ENCODE measurements at places on chromosomes 13 and 19.
A peak's percentile ranks its signal among the peaks of the same experiment; 100 is the strongest.

GRCh38 chr19:16536130-16536529 lies 6.1 kb downstream of the CHERP start:
- no peak for DNase-seq

- no peak for DNase-seq
Observed at GRCh38 chr19:55158848-55159749, 1.6 kb upstream of the TNNI3 start.

GRCh38 chr13:33711436-33711835 lies 106.5 kb upstream of the RFC3 start:
- DNase-seq = no peak

GRCh38 chr13:28872427-28873176 lies 52.5 kb downstream of the MTUS2 start:
- no peak for DNase-seq

DNA sequence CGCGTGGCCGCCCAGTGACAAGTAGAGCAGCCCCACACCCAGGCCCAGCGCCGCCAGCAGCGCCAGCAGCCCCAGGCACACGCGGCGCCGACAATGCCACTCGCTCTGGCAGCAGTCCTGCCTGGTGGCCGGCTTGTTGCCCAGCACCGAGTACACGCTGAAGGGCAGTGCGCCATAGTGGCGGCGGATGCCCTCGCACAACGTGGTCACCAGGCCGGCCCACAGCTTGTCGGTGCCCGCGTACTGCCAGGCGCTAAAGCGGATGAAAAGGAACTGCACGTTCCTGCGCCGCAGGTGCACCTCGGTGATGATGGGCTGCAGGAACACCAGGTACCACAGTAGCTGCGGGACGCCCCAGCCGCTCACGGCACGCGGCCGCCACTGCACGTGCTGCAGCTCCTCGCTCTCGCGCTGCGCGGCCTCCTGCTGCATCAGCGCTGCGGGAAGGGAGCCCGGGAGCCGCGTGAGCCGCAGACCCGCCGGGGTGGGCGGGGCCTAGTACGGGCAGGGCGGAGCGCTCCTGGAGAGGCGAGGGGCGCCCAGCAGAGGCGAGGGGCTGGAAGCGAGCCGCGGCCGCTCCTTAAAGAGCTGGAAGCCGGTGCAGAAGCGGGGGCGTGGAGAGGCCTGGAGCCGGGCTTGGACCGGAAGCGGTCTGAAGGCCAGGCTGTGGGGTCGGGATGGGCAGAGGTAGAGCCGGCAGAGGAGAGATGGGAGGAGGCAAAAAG lies 7.3 kb downstream of the NKPD1 start:
- DNase-seq = no peak

DNA sequence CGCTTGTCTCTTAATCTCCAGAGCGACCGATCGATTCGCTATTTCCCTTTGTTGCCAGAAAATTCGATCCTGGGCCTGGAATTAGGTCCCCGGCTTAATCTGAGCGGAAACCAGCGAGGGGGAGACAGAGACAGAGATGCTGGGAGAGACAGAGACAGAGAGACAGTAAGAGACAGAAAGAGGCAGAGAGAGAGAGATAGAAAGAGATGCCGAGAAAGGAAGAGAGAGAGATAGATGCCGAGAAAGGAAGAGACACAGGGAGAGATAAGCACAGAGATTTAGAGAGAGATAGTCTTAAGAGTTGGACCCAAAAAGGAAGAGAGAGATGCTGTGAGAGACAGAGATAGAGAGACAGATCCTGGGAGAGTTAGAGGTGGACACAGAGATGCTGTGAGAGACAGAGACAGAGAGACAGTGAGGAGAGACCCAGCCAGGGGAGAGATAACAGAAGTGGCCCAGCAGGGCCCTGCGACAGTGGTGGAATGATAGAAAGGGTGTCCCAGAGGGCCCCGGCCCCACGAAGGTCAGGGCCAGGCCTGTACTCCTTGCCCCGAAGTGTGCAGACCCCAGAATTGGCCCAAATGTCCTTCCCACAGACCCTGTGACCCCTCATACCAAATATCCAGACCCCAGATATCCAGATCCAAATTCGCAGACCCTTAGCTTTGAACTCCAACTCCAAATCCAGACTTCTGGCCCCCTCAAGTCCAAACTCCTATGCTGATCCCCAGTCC lies 1.3 kb downstream of the ERFL start:
- DNase-seq = no peak

GRCh38 chr19:49224879-49225278 lies 67.3 kb downstream of the TRPM4 start:
- DNase-seq = no peak

DNA sequence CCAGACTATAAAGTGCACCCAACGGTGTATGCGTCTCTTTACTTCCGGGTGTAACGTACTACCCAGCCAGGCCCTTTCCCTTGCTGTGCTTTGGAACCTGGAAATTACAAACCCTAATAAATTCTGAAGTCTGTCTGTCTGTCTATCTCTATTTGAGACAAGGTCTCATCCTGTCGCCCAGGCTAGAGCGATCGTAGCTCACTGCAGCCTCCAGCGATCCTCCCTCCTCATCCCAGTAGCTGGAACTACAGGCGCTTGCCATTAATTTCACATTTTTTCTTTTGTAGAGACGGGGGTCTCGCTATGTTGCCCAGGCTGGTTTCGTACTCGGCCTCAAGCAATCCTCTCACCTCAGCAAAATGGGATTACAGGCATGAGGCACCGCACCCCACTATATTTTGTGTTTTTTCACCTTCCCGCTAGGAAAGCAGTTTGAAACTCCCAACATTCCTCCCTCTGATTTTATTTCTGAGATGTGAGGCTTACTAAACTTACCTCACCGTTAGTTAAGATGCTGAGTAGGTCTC lies 469 bp upstream of the RNF6 start:
- DNase-seq = no peak

DNA sequence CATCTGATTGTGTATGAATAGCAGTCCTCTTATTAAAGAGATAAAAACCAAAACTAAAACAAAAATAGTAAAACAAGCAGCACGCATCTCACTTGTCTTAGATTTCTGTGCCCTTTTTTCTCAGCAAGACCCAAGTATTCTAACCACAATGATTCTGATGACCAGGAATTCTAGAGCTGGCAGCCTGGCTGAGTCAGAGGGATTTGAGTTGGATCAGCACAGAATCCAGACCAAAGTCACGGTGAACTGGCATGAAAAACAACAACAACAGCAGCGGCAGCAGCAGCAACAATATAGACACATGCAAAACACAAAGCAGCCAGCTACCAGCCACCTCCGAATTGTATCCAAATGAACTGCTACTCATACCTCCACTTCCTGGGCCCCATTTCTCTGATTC lies 360.5 kb downstream of the KCNRG start:
- DNase-seq = no peak

DNA sequence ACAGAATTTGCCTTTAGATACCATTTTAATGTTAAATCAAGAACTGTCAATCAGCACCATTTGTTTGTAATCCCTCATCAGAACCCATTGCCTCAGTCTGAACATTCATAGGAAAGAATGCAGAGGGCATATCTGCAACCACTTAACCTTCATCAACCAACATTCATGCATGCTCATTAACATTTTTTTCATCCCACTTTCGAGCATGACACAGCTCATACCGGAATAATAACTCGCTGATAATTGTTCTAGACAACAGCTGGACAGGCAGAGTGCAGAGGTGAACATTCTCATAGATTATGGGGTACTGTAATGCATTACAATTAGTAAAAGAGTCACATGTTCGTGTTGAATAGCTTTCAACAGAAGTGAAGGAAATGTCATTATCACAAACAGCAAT lies 216.8 kb downstream of the DIAPH3 start:
- no peak for DNase-seq

- DNase-seq = no peak
Observed at GRCh38 chr13:20544201-20544923, 18.7 kb upstream of the CRYL1 start.

- no peak for DNase-seq
Observed at GRCh38 chr19:16877581-16877980, 11.2 kb upstream of the F2RL3 start.

GRCh38 chr13:63041640-63042414 lies 1626.2 kb upstream of the PCDH20 start:
- no peak for DNase-seq

- DNase-seq = no peak
Observed at GRCh38 chr13:44257796-44258195, 115.8 kb upstream of the SERP2 start.

DNA sequence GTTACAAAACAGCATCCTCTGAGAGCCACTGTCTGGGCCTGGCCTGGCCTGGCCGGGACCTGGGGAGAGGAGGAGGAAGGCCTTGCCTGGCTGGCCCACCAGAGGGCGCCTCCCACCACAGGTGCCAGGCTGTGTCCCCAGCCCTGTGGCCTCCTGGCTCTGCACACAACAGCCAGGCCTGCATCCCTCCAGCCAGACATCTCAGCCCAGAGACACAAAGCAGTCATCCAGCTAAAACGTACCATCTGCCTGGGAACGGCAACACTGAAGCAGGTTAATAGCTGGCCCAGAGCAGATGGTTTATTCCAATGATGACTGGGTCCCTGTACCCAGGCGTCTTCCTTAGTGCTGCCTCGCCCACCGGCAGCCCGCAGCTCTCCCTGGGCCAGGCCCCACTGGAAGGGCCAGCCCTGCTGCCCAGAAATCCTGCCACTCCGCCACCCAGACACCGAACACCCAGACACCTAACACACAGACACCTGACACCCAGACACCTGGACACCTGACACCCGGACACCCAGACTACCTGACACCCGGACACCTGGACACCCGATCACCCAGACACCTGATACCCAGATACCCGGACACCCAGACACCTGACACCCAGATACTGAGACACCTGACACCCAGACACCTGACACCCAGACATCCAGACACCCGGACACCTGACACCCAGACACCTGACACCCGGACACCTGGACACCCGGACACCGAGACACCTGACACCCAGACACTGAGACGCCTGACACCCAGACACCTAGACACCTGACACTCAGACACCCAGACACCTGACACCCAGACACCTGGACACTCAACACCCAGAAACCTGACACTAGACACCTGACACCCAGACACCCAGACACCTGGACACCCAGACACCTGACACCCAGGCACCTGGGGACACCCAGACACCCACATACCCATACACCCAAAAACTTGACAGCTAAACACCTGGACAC lies 20.1 kb downstream of the C19orf12 start:
- peak; percentile 72 for DNase-seq

GRCh38 chr13:91426913-91427312 lies 28.5 kb downstream of the GPC5 start:
- no peak for DNase-seq

- DNase-seq = peak; percentile 11
Observed at GRCh38 chr13:20231839-20232555, at the start of gene GJB6. Gene GJB6, minus strand, starts transcription at chr13:20232319. Its CDS starts 8,839 bp downstream, at chr13:20223480.

- no peak for DNase-seq
Observed at GRCh38 chr13:104796581-104796980, 1730.4 kb upstream of the SLC10A2 start.

DNA sequence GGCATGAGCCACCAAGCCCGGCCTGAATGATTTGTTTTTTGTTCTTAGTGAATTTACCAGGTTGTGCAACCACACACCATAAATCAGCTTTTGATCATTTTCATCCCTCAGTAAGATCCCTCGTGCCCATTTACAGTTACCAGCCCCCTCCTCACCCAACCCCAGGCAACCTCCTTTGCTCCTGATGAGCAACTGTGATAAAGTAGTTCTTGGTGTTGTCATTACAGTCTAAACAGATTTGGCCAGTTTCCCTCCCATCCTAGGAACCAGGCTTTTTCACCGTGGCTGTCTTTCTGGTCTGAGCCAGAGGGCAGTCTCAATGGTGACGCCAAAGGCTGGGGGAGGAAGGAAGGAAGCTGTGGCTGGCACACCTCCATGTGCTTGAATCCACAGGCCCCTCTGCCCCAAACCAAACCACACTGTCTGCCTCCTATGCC lies 61.2 kb upstream of the WDFY2 start:
- no peak for DNase-seq

GRCh38 chr13:23570921-23571315 lies 706 bp downstream of the TNFRSF19 start:
- DNase-seq = no peak

- DNase-seq = no peak
Observed at GRCh38 chr13:46665633-46666482, 112.9 kb downstream of the LRCH1 start.

GRCh38 chr19:45848922-45849321 lies 14.0 kb downstream of the SYMPK start:
- no peak for DNase-seq

GRCh38 chr19:5498830-5499550 lies 43.8 kb downstream of the ZNRF4 start:
- no peak for DNase-seq

- DNase-seq = no peak
Observed at GRCh38 chr19:14843169-14843568, 5.6 kb downstream of the OR7A10 start.

DNA sequence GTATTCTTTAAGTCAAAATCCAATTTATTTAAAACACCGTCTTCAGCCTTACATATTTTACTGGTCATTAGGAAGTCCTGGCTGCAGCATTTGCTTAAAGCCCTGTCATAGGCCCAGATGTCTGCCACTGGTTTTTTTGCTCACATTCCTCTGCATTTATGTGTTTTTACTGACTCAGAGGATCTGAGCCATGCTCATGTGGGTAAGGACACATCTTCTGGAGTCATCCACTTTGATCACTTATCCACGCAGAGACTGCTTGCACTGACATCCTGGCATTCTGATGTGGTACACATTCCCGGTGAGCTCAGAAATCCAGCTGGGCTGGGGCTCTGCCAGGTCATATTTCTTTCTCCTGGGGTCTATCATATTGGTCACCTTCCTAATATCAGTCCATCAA lies 531.7 kb upstream of the ARGLU1 start:
- DNase-seq = no peak

- no peak for DNase-seq
Observed at GRCh38 chr13:94239135-94239534, 240.3 kb downstream of the DCT start.

GRCh38 chr19:16394681-16395375 lies 70.2 kb downstream of the KLF2 start:
- DNase-seq = no peak

- no peak for DNase-seq
Observed at GRCh38 chr13:41407380-41407779, 50.0 kb upstream of the RGCC start.

DNA sequence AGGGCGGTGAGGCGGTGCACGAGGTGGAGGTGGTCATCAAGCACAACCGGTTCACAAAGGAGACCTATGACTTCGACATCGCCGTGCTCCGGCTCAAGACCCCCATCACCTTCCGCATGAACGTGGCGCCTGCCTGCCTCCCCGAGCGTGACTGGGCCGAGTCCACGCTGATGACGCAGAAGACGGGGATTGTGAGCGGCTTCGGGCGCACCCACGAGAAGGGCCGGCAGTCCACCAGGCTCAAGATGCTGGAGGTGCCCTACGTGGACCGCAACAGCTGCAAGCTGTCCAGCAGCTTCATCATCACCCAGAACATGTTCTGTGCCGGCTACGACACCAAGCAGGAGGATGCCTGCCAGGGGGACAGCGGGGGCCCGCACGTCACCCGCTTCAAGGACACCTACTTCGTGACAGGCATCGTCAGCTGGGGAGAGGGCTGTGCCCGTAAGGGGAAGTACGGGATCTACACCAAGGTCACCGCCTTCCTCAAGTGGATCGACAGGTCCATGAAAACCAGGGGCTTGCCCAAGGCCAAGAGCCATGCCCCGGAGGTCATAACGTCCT lies 9.4 kb upstream of the PROZ start:
- DNase-seq = no peak

- DNase-seq = no peak
Observed at GRCh38 chr19:46766569-46767317, 20.5 kb upstream of the STRN4 start.

GRCh38 chr13:51050021-51050830 lies 60.8 kb downstream of the C13orf42 start:
- no peak for DNase-seq

- no peak for DNase-seq
Observed at GRCh38 chr13:111347438-111347837, 27.0 kb downstream of the TEX29 start.

- no peak for DNase-seq
Observed at GRCh38 chr13:37448153-37448552, 150.4 kb downstream of the POSTN start.
